Heart left ventricle (tissue), 16 donors: ENCODE measurements at places on chromosomes 11 and 22.
A peak's percentile ranks its signal among the peaks of the same experiment; 100 is the strongest.

DNA sequence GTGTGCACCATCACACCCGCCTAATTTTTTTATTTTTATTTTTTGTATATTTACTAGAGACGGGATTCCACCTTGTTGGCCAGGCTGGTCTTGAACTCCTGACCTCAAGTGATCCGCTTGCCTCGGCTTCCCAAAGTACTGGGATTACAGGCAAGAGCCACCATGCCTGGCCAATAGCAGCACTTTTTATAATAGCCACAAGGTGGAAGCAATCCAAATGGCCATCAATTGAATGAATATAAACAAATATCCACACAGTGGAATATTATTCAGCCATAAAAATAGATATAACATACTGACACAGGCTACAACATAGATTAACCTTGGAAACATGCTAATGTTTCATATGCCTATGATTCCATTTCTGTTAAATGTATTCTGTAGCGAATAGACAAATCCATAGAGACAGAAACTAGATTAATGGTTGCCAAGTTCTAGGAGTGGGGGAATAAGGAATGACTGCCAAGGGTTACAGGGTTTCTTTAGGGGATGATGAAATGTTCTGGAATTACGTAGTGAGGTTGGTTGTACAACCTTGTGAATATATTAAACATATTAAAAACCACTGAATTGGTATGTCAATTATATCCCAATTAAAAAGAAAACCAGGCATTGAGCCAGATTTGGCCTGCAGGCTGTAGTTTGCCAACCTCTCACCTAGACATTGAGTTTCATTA lies 4.8 kb downstream of the VPS51 start:
- DNase-seq = no peak

- DNase-seq = no peak
These were observed 3.1 kb downstream of the TP53AIP1 start for GRCh38 chr11:128939591-128939990.

GRCh38 chr11:85236211-85236610 lies 390.9 kb downstream of the DLG2 start:
- DNase-seq = no peak

DNA sequence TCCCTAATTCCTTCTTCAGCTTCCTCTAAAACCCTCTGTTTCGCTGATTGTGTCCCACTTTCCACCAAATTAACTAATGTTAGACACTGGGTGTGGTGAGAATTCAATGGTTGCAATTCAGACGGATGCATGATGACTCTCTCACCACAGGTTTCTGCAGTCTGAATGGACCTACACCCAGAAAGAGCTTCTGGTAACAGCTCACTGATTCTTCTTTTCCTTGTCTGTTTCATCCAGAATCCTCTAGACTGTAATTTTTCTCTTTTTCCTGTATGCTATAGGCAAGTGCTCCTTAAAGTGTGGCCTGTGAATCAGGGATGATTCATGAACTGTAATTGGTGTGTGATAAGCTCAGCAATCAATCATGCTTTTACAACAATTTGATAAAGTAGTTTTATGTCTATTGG lies 18.1 kb downstream of the MMP10 start:
- DNase-seq = no peak

- DNase-seq = no peak
These were observed 2.2 kb upstream of the TOP3B start for GRCh38 chr22:21984793-21985192.

GRCh38 chr11:63621071-63621470 lies 6.8 kb upstream of the PLAAT3 start:
- DNase-seq = no peak

GRCh38 chr11:117725048-117725734 lies 71.8 kb downstream of the DSCAML1 start:
- no peak for DNase-seq

GRCh38 chr22:45507798-45508197 lies 5.1 kb downstream of the FBLN1 start:
- DNase-seq = peak; percentile 9

DNA sequence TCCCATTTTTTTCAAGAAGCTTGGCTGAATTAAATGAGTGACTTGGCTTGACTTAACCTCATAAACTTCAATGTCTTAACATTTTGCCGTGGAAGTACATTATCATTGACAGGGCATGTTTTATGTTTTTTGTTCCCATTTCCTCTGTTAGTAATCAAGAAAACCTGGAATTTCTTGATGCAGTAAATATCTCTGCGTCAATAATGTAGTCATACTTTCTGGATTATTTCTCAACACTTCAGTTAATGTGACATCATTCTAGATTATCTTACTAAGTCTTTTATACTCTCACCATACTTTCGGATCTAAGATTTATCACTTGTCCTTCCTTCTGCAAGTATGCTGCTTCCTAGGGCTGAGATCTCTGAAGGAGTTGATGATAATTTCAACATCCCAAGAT lies 58.6 kb upstream of the PGR start:
- no peak for DNase-seq

DNA sequence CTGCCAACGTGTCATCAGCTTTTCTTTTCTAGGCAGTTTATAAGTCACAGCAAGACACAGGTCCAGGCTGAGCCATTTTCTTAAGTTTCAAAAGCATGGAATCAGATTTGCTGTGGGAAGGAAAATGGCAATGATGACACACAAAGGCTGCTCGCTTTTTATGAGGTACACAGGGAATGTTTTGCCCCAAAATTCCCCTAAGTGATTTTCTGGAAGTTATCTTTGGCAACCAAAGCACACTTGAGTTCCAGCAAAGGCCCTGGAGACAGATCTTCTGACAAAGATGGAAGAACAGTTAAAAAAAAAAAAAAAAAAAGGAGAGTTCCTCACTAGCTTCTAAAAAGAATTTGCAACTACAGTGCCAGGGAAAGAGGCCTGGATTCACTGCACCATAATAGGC lies 260.8 kb downstream of the LARGE1 start:
- DNase-seq = no peak

DNA sequence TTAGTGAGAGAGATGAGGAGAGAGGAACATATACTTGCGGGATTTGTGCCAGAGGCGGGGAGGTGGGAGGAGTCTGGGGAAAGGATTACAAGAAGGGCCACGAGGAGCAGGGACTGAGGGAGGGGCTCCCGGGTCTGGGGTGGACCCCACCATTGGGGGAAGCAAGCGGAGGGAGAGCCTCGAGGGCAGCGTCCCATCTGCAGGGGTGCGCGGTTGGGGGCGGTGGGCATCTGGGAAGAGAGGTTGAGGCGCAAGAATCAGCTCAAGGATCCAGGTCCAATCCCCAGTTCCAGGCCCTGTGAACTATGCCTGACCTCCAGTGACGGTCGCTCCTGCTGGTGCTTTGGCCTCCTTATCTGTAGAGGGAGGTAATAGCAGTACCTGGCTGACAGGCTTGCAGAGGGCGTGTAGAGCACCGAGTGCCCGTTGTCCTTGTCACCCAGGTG lies 38.0 kb downstream of the ADAMTS15 start:
- no peak for DNase-seq

- no peak for DNase-seq
These were observed 530.4 kb upstream of the TENM4 start for GRCh38 chr11:79971255-79971654.

DNA sequence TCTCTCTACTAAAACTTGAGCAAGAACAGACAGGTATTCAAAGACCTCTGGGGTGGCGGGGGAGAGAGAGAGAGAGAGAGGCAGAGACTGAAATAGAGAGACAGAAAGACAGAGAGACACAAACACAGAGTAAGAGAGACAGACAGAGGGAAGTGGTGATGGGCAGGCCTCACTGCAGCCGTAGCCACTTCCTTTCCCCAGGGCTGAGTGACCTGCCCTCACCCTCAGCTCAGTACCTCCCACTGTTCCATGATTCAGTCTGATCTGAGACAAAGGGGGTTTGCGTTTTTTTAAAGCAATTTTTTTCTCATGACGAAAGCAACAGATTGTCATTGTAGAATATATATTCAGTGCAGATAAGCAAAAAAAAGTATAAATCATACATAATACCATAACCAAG lies 607.9 kb upstream of the B3GAT1 start:
- no peak for DNase-seq

- peak; percentile 93 for DNase-seq
These were observed 12.4 kb downstream of the PICK1 start for GRCh38 chr22:38069372-38070249.

DNA sequence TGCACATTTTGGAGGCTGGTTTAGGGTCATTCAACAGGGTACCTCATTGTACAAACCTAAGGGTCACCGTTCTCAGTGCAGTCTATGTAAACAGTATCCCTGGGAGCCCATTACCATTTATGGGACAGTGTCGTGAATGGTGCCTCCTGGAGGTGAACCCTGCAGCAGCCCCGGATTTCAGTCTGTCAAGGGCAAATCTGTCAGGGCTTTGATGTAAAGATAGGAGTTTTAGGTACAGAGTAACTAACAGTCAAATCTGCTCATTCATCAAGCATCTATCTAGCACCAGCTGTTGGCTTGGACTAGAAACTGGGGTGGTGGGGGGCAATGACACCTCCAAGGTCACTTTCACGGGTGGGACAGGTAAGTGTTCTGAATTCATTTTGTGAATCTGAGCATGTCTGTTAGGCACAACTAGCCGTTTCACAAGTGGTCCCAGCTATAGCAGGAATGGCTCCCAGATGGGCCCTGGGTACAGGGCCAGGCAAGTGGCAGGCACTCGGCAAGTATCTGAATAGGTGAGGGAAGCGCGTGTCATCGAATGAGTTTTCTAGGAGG lies 63.6 kb downstream of the PARVG start:
- DNase-seq = no peak

DNA sequence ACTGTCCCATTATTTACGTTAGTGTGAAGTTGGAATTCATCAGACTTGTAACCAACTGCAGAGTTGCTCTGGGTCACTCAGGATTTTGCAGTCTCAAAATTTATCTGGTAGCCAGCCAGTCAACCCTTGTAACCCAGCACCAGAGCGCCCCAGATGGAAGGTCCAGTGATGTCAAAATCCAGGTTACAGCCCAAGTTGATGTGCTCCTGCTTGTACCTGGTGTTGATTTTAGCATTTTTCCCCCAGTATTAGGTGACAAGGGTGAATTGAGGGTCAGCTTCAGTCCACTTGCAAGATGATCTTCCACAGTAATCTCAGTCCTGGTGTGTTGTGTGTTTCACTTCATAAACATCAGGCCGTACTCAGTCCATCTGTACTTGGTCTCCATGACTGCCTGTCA lies 7.5 kb downstream of the TIMM10B start:
- no peak for DNase-seq

- DNase-seq = no peak
These were observed 344.0 kb upstream of the FAT3 start for GRCh38 chr11:91880660-91881059.

DNA sequence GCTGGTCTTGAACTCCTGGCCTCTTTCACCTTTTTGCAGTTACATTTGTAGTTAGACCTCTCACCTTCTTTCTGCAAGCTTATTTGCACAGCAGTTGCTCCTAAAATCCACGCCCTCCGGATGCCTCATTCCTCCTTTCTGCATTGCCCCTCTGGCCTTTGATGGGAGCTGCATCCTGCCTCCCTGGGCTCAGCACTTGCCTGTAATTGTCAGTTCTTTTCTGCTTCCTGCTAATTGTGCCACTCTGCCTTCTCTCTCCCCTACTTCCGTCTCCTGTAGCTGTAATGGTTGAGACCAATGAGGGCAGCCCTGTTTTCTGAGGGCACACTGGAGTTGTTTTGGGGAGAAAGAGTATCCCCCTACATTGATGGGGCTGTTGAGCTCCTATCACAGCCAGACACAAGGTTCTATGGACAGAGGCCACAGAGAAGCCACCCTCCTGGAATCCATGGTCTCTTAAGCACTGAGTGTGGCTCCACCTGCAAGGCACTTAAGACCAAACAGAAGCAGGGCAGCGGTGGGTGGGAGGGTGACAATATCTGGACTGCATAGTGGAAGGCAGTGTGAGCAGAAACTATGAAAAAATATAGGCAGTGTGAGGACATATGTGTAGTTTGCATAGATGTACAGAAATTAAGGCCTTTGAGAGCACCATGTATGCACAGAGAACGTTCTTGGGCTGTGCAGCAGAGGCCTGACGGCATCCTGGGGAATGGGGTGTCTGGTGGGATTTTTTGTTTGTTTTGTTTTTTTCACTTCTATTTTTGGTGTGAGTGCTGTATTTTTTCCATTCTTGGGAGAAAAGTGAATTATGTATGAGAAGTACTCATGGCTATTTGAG lies 30.5 kb downstream of the YDJC start:
- DNase-seq = no peak

DNA sequence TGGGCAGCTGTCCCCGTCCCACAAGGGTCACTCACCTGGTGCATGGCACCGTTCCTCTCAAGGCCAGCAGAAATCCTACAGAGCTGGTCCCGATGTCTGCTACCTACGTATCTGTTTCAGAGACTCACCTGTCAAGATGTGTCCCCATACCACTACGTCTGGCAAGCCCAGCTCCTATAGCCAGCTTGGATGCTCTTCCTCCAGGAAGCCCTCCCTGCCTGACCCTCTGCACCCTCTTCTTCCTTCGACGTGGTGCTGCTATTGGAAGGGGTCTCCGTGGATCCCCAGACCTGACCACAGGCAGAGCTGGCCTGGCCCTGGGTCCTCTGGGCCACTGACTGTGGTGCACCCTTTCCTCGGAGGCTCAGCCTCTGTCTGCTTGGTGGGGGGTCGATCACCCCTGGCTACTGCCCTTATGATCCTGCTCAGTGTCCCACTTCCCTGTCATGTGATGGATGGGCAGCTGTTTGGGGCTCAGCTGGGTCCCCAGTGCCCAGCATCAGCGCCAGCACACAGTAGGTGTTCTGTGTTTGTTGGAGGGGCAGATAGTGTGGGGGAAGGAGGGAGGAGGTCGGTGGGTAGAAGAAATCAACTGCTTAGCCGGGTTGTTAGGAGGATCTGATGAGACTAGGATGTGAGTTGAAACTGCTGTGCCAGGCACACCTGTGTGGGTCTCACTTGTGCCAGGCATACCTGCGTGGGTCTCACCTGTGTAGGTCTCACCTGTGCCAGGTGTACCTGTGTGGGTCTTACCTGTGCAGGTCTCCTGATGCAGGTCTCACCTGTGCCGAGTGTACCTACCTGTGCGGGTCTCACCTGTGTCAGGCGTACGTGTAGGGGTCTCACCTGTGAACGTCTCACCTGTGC lies 21.7 kb upstream of the ARHGAP8 start:
- DNase-seq = no peak

DNA sequence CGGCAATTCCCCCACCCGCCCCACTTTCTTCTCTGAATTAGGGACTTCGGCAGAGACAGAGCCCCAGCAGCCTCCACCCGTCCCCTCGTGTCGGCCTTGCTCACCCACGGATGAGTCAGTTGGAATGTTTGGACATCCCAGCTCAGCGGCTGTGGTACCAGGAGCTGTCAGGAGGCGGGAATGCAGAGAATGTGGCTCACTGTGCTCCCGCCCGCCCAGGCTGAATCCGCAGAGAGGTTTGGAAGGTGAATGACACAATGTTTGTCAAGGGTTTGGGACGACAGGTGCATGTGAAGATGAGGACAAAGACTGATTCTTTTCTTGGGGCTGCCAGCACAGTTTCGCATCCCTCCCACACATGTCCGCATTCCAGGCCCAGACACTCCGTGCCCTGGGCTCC lies 39.6 kb downstream of the LIF start:
- DNase-seq = no peak

DNA sequence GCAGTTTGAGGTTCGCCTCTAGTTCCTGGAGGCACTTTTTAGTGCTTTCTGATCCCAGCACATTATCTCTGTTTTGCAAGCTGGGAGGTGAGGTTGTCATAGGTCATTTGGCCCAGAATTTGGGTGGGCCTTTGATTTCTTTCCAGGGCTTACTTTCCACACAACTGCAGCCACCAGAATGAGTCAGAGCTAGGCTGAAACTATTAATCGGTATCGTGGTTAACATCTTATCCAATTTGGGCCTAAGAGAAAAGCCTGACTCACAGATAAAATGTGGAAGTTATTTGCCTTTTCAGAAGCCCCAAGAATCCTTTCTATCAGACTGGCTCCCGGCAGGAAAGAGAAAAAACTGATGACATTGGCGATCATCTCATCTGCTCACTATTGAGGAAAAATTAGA lies 166.4 kb downstream of the KIRREL3 start:
- DNase-seq = no peak
